ENCODE measurements at places on chromosomes 6 and 20.

- DNase-seq: no peak
These were observed at the start of gene C6orf62 for GRCh38 chr6:24719125-24719971. Gene C6orf62 (minus strand): TSS chr6:24719154. CDS start chr6:24718668, 486 bp downstream.

- DNase-seq: peak; percentile 79
These were observed at the start of gene SLC22A7 for GRCh38 chr6:43297644-43298564. Gene SLC22A7 (plus strand): TSS chr6:43298260. CDS start chr6:43298359, 99 bp downstream.

DNA sequence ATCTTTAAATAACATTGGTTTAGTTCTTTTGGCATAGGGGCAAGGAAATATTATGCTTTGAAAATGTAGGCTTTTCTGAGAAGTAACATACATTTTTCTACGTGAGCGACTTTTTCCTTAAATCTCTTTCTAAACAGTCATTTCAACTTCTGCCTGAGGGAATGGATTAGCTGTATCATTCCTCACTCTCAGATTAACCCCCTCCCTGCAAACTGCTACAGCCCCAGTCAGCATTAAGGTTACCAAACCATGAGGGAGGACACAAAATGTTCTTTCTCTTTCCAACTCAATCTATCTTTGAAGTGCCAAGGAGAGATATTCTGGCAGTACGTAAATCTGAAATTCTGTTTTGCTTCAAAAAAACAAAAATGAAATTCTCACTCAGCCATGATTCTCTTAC lies 231.3 kb upstream of the FLRT3 start:
- DNase-seq: no peak

DNA sequence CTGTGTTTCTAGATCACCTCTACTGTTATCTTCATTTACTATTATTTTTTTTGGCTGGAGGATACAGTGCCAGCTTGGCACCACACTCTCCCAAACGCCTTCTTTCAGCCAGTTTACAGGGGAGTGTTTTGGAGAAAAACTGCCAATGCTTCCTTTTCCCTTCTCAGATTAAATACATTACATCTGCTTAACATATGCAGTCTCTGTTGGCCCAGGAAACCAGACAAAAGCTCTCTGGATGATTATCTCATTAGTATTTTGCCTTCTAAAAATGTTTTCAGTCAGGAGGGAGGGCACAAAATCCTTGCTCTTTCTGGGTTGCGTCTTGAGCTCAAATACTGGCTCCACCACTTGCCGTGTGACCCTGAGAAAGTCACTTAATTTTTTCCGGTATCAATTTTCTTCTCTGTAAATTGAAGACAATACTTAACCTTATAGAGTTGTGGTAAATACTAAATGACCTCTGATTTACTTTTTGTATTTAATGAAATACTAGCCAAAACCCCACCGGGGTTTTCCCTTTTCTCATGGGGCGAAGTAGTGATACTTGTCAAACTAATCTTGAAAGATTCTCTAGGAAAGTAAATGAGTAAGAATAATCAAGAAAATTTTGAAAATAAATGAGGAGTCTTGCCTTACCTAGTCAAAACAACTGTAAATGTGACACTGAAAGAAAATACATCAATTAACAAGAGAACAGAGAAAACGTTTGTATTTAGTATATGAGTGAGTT lies 146.2 kb downstream of the MMS22L start:
- DNase-seq: no peak

DNA sequence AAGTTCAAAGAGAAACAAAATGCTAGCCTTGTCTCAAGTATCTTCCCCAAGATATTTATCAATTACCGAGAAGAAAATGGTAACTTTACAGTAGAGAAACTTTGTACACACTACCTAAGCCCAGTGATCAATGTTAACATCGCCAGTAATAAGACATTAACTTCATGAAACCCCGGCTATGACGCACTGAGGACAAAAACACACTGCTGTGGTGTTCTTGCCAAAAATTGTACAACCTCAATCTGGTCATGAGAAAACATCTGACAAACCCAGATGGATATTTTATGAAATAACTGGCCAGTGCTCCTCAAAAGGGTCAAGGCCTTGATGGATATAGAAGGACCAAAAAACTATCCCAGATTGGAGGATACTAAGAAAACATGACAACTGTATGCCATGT lies 85.5 kb upstream of the DTNBP1 start:
- DNase-seq: no peak

GRCh38 chr6:21987501-21987957 lies 309.3 kb downstream of the PRL start:
- DNase-seq: no peak

GRCh38 chr6:80862756-80863155 lies 756.3 kb downstream of the BCKDHB start:
- no peak for DNase-seq

DNA sequence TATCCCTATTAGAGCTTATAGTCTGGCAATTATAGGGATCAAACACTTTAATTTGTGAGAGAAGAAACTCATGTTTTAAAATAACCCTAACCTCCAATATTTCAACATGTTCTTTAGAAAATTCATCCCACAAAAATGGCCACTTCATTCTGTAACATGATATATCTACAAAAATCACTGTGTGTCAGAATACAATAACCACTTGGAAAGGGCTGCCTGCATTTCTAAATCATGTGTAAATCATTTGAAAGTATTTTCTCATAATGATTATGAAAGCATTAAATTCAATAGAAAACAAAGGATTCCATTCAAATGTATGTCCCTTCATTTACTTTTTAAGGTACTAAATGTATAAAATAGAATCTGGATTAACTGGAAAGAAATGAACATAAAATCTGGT lies 101.4 kb upstream of the NHSL1 start:
- no peak for DNase-seq

- no peak for DNase-seq
These were observed 2.4 kb downstream of the MTCL3 start for GRCh38 chr6:127516662-127517273.

DNA sequence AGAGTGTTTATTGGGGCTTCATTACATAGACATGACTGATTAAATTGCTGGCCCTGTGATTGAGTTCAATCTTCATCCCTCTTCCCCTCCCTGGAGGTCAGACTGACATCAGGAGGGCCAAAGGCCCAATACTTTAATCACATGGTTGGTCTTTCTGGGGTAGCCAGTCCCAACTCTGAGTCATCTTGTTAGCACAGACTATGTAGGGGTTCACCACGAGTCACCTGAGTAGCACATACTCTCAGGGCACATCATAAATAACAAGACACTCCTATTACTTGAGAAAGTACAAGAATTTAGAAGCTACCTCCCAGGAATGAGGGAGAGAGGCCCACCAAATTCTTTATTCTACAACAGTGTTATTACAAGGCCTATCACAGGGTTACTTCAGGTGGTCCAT lies 11.3 kb downstream of the GINS1 start:
- DNase-seq: no peak

DNA sequence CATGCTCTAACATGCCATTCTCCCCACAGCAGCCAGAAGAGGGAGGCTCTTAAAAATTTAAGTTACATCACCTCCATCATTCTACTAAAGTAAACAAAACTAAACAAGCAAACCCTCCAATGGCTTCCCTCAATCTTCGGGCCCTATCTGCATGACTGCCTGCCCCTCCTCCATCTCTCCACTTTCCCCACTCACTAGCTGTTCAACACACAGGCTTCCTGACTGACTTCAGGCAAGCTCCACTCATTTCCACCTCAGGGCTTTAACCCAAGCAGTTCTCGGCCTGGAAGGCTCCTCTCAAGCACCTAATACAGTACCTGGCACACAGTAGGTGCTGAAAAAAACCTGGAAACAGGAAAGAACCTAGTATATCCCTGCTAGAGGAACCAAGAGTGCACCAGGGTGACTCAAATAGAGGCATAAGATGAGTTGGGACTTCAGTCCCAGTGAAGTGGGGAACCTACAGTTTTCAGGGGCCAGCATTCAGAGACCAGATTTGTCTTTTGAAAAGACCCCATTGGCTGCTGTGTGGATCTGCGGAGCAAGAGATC lies 2.8 kb downstream of the AHCY start:
- no peak for DNase-seq

GRCh38 chr6:73050706-73051105 lies 174.6 kb downstream of the KHDC1L start:
- DNase-seq: no peak

GRCh38 chr6:143498428-143498827 lies 13.1 kb downstream of the FUCA2 start:
- no peak for DNase-seq

- no peak for DNase-seq
These were observed 85.2 kb upstream of the CCDC167 start for GRCh38 chr6:37584654-37585522.

DNA sequence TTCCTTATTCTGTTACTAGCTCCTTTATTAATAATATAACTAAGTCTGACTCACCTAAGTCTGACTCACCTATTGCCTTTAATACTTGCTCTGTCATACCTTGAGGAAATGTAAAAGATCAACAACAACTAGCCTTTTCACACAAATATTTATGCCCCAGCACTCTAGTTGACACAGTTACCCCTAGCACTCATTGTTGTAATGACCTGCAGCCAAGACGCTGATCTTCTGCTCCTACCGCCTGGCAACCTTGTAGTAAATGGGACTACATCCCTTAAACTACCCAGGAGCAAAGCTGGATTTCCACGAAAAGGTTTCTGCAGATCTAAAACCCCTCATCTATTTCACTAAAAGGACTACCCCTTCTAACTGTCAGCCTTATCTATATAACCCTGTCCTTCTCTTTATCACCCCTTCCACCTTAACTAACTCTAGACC lies 90.0 kb downstream of the PLG start:
- DNase-seq: no peak

- no peak for DNase-seq
These were observed 74.7 kb upstream of the TCF21 start for GRCh38 chr6:133814238-133814637.

GRCh38 chr6:37793067-37793466 lies 26.5 kb upstream of the ZFAND3 start:
- no peak for DNase-seq

GRCh38 chr20:8515810-8516435 lies 383.9 kb downstream of the PLCB1 start:
- DNase-seq: no peak

DNA sequence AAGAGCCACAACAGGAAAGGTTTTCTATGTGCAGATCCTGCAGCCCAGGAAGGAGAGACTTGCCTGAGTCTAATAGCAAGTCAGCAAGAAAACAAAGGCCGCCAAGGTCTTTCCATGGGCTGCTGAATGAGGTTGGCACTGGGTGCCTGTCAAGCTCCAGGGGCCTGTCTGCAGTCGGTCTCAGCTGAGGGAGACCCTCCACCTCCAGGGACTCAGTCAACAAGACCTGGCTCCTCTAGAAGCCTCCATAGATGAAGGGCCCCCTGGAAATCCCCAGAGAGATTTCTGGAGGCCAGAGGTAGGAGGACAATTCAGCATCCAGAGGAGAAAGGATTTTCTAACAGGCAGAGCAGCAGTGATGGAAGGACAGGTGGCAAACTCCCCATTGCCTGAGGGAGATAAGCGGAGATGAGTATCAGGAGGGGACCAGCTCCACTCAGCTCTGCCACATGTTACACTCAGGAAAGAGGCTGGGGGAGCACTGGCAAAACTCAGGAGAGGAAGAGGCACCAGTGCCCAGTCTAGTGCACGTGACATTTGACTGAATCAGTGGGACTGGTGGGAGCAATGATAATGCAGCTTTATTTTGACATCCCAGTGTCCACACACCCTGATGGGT lies 33.5 kb upstream of the FKBP1A start:
- DNase-seq: no peak

- DNase-seq: no peak
These were observed 80.2 kb downstream of the CARMIL1 start for GRCh38 chr6:25359191-25359861.

- DNase-seq: peak; percentile 69
These were observed 48.1 kb upstream of the AFDN start for GRCh38 chr6:167778497-167779128.

- no peak for DNase-seq
These were observed 62.1 kb upstream of the ZNF217 start for GRCh38 chr20:53655625-53656292.

GRCh38 chr6:39294133-39294532 lies 20.1 kb downstream of the KCNK17 start:
- DNase-seq: no peak

DNA sequence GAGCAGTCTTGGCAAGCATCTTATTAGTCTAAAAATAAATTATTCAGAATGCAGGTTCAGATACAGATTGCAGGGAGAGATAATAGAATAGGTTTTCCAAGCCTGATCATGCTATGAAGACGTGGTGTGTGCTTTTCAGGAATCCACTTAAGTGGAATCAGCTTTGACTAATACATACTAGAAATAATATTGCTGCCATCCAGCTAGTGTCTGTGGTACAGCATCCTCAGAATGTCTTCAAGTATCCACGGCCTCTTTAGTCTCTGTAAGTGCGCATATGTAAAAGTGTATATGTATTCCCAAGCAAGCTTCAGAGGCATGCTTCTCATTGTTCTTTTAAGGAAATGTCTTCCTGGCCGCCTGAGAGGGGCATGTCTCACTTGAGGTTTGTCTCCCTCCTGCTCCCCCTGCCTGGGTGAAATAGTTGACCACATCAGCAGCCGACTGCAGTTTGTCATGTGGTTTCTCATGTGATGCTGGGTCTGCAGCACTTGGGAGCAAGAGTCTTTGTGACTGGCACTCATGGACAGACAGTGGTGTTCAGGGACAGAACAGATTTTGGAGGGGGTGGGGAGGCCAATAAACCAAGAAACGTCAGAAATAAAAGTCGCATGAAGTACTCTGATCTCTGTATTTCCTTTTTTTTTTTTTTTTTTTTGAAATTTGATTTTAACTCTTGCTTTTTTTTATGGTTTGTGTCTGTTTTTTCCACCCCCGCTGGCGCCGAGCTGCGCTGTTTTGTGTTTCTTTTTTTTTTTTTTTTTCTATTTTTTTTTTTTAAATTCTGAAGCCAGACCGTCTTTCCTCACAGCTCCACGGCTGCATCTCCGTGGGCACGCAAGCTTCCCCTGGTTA lies 150.8 kb downstream of the PRL start:
- no peak for DNase-seq

- no peak for DNase-seq
These were observed 238.1 kb upstream of the HS3ST5 start for GRCh38 chr6:114580882-114581281.

GRCh38 chr20:63372971-63373885 lies 12.1 kb upstream of the CHRNA4 start:
- DNase-seq: no peak

DNA sequence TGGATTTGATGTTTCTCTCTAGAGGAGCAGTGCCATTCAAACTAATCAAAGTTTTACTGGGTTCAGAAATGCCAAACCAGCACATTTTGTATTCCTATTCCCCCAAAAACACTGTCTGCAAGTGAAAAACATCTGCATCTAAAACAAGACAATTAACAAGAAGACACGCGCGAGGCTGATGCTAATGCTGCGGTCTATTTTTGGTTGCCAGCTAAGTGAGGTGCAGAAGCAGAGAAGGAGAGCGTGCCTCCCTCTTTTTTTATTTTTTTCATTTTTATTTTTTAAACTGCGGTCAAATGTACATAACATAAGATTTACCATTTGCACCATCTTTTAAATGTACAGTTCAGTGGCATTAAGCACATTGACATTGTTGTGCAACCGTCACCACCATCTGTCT lies 641.1 kb downstream of the DHX35 start:
- DNase-seq: no peak

- DNase-seq: no peak
These were observed 476 bp upstream of the CLIC5 start for GRCh38 chr6:46016063-46016608.

- no peak for DNase-seq
These were observed 252.9 kb upstream of the NRSN1 start for GRCh38 chr6:23873161-23873560.

GRCh38 chr6:158158123-158158522 lies 9.9 kb downstream of the SERAC1 start:
- no peak for DNase-seq
